ENCODE measurements at places on chromosomes 6 and 20.

GRCh38 chr6:24931296-24931695, 4.5 kb downstream of the RIPOR2 start:
- DNase-seq, result no peak

GRCh38 chr6:139853302-139853992, 479.0 kb upstream of the CITED2 start:
- DNase-seq, result no peak

- no peak for DNase-seq
Measured at GRCh38 chr20:58017231-58017969, 211.1 kb downstream of the ANKRD60 start.

DNA sequence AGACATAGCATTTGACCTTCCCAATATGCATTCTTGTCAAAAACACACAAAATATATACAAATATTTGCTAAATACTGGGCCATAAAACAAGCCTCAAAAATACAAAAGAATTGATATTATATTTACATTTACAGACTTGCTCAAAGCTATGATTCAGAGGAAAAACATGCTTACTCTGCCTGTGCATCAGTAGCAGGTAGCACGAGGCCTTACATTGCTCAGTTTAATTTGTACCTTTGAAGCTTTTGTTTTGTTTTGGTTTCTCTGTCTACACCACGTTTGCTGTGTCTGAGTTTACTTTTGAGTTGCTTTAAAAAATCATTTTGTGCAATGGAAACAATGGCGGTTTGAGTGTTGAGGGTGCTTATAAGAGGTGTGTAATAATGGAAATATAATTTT, 99.3 kb downstream of the PHF3 start:
- DNase-seq, result no peak

DNA sequence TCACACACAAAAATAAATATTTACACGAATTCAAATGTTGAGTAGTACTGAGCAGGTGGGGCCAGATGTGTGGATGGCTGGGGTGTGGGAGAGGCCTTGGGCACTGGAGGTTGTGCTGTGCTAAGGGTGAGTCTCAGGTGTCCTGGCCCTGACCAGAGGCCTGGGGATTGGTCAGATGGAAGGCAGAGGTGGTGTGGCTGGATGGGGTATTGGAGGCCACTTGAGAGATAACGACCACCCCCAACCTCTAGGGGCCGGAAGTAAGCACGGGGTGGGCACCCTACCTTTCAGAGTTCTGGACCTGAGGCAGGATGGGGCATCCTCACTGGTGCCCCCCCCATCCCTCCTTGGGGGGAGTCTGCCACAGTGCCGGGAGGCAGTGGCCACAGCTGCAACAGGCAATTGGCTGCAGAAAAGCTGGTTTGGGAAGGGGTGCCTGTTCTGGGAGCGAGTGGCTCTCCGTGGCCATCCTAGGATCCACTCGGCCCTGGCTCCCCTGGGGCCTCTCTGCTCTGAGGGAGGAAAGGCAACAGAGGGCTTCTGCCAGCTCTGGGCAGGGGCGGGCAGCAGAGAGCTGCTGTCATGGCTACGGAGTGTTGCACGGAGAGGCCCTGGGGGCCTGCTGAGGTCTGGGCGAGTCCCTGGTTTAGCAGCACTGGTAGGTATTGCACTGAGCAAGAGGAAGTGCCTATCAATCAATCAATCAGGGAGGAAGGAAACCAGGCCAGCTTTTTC, 87.6 kb downstream of the ASXL1 start:
- DNase-seq, result no peak

DNA sequence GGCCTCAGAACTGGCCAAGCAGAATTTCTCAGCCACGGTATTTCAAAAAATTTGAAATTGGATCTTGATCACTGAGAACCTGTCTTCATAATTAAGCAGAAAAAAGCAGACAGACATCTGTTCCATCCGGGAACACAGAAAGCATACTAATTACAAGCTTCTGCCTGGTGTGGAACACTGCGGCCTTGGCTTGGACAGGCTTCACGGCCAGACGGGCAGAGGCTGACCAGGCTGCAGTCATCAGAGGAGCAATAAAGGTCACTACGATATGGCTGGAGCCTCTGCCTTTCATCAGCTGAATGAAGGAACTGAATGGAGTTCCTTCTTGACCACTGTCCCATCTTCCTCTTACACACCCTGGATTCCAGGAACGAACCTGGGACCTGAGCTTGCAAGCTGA, 3.9 kb upstream of the NRSN1 start:
- no peak for DNase-seq

DNA sequence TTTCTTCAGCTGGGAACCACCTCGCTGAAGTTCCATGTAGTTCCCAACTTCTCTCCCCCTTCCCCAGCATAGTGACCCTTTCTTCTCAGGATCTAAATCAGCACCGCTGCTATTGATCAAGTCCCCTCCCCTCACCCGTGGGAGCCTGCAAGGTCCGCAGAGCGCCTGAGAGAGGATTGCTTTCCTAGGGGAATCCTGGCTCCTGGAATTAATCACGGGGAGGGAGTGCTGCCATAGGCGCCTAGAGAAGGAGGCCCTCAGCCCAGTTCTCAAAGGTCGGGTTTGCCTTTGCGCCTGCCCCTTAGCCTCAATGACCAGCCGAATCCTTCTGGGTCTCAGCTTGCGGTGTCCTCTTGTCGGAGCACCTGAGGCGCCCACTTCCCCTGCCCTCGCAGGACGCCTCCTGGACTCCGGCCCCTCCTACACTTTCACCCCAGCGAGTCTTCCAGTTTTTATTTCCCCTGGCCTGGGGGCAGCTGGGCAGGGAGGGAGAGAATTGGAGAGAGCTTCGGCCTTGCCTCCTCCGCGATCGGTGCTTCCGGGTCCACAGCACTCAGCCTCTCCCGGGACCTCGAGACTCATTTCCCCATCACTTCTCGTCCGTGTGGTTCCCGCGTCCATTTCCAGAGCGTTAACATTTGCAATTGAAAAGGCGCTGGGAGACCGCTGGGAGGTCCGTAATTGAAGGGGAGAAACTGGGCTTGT, 3.1 kb upstream of the NKX2-2 start:
- no peak for DNase-seq

GRCh38 chr20:31415653-31416052, 9.6 kb upstream of the DEFB121 start:
- DNase-seq, result no peak

Data from SIG-M5 (cell line).